Right renal cortex interstitium (tissue), 3 donors: ENCODE measurements at places on chromosomes 3 and 15. TPM values are rescaled to one million over a fixed set of nuclear protein-coding genes. Genes with fewer than 3 reads are reported as not detected.

Gene CYP8B1
- 0.83 TPM for polyA plus RNA-seq

Gene DPPA2
- 0.76 TPM for polyA plus RNA-seq

Gene HYAL1
- polyA plus RNA-seq = 6.3 TPM

Gene ISLR
- 49.7 TPM for polyA plus RNA-seq

Gene UQCC5
- polyA plus RNA-seq = 17.2 TPM
